ENCODE measurements at places on chromosomes 3 and 15. TPM values are rescaled to one million over a fixed set of nuclear protein-coding genes. Genes with fewer than 3 reads are reported as not detected.

The CCR9 gene
- not detected for total RNA-seq

DNA sequence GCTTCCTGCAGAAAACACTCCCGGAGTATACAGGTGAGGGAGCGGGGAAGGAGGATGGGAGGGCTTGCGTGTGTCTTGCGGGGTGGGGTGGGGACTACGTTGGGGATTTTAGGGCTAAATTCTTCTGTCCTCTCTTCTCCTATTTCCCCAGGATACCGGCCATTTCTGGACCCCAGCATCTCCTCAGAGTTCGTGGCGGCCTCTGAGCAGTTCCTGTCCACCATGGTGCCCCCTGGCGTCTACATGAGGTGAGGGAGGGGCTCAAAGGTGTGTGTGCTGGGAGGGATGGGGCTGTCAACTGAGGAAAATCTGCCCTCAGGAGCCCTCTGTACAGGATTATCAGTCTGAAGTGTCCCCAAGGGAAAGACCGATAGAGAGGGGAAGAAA is 6.6 kb downstream of the DUOX1 start:
- DNase-seq, result no peak

DNA sequence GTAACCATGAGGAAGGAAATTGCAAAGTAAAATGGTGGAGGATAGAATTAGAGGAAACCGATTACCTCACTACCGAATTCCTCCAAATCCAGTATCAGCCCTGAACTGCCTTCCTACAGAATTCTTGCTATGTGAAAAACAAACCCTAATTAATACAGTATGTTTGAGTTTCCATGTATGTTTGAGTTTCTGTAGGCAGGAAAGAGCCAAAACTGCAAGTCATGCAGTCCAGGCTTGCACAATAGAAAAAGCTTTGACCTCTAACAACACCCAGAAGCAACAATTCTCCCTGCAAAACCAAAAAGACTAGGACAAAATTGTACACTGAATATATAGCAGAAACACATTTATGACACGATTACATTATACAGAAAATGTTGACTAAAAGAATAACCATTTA is 614.8 kb downstream of the DIPK2A start:
- no peak for DNase-seq

The MYO5C gene
- total RNA-seq, result 71.3 TPM

- DNase-seq, result no peak
Observed at GRCh38 chr15:61702224-61703020, 357.8 kb downstream of the VPS13C start.

- peak; percentile 89 for DNase-seq
Observed at GRCh38 chr3:40691452-40691861, 166.7 kb downstream of the ZNF621 start.

DNA sequence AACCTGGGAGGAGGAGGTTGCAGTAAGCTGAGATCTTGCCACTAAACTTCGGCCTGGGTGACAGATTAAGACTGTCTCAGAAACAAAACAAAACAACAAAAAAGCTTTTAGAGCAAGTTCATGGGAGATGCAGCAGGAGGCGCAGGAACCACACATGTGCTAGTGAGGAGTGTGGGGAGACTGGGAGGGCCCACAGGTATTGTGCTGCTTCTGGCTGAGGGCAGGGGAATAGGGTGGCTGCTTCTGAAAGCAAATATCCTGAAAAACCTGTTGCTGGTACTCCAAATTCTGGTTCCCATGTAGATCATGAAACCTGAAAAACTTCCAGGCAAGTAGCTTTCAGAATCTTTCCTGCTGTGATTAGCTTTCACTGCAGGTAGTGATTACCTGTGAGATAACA is 22.1 kb downstream of the TYRO3 start:
- no peak for DNase-seq

The PRR20G gene
- not detected for total RNA-seq

DNA sequence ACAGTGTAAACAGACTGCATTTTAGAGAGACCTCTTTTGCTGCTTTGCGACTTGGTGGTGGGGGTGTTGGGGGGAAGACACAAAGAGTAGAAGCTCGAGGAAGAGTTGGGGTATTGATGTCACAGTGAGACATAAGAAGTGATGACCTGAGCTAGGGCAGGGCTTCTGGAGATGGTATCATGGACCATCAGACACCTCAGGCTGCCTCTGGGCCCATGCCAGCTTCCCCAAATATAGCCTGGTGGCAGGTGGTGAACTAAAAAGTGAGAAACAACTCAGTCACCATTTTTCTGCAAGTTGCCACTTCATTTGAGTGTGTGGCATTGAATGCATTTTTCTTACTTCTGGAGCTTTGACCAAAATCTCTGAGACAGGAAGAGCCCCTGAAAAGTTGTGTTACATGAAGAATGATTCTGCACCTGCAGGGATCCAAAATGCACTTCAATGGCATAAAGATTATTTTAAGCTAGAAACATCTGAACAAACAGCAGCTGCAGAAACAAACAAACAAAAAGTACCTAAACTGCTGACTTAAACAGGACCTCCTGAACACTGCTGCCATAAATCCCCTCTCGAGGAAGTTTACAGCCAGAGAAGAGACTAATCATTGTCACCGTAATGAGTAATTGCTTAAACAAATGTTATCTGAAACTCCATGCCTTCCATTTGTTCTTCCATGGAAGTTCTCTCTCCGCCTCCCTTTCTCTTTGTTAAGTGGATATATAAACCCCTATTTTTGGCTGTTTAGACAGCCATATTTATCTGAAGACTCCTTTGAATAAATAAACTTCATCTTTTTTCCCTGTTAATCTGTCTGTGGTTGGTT is 15.2 kb upstream of the XIRP1 start:
- DNase-seq, result no peak

The ARNT2 gene
- 5.9 TPM for total RNA-seq

The ZSCAN2 gene
- total RNA-seq, result 14.4 TPM

- DNase-seq, result no peak
Observed at GRCh38 chr3:129482721-129483120, 42.7 kb downstream of the IFT122 start.

- DNase-seq, result no peak
Observed at GRCh38 chr3:154334973-154335420, 10.7 kb upstream of the DHX36 start.

The VWA5B2 gene
- 0.88 TPM for total RNA-seq

- no peak for DNase-seq
Observed at GRCh38 chr15:42147431-42147735, 9.1 kb downstream of the PLA2G4F start.

All from breast epithelium (tissue), 4 donors.